MCF 10A (cell line): ENCODE measurements at places on chromosomes 5 and 9. TPM values are rescaled to one million over a fixed set of nuclear protein-coding genes. Genes with fewer than 3 reads are reported as not detected.

AK1 gene
- 75.9 and 94.3 TPM in 2 replicates for total RNA-seq

GRCh38 chr5:130316971-130317680 is 412.9 kb downstream of the CHSY3 start:
- H3K4me3 ChIP-seq = no peak overlapping the region
- H3K27me3 ChIP-seq = no peaks in the 10 kb centered on the region
- no peak for DNase-seq
- no peaks in the 10 kb centered on the region for H3K4me1 ChIP-seq
- no peak overlapping the region for H3K27ac ChIP-seq

- H3K27ac ChIP-seq = peak overlapping the region; percentile 80
- H3K36me3 ChIP-seq = no peaks in the 10 kb centered on the region
- H3K4me1 ChIP-seq = peaks cover 60% of the 10 kb centered on the region
- H3K4me3 ChIP-seq = no peak overlapping the region
- H3K27me3 ChIP-seq = no peaks in the 10 kb centered on the region
These were observed 87.8 kb upstream of the CPEB4 start for GRCh38 chr5:173800340-173800739.

STK32A gene
- 3.3 and 11.4 TPM in 2 replicates for total RNA-seq

QRFP gene
- total RNA-seq = not detected in 2 replicates

- DNase-seq = no peak
- H3K27ac ChIP-seq = peak overlapping the region; percentile 16
- peaks cover 63% of the 10 kb centered on the region for H3K4me1 ChIP-seq
These were observed 59.5 kb downstream of the PIK3R1 start for GRCh38 chr5:68274847-68275651.

DNA sequence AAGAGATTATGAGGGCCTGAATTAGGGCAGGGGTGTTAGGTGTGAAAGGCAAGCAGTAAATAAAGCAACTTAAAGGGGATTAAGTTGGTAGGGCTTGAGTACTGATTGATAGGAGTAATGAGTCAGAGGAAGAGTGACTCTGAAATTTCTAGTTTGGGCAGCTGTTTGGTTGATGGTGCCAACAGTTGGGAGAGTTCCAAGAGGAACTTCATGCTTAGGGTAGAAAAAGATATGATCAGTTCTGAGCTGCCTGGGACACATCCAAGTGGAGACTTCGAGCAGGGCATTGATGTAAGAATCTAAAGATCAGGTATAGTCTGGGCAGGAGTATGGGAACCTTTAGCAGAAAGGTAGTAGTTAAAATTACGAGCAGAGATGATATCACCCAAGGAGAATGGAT is 10.2 kb downstream of the MAMDC2 start:
- H3K27me3 ChIP-seq = no peaks in the 10 kb centered on the region
- peak overlapping the region; percentile 81 for H3K27ac ChIP-seq
- peak overlapping the region; percentile 20 for H3K4me3 ChIP-seq
- H3K4me1 ChIP-seq = peaks cover 43% of the 10 kb centered on the region

DNA sequence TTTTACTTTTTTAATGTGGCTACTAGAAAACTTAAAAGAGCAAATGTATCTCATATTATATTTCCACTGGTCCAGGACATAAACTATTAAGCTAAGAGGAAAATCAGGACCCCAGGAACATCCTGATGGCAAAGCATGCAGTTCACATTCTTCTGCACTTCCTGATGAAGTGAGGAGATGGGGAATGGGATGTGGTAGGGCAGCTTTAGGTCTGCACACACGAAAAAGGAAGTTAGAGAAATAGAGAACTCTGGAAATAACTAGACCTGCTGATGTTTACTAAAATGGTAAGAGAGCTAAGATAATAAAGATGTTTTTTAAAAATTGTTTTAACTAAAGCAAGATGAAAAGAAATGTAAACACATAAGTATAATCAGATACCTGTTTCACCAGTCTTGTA is 39.7 kb upstream of the NIPBL start:
- no peak for DNase-seq
- H3K4me1 ChIP-seq = no peaks in the 10 kb centered on the region
- H3K27ac ChIP-seq = no peak overlapping the region
- peaks cover 33% of the 10 kb centered on the region for H3K27me3 ChIP-seq

KCTD16 gene
- total RNA-seq = 0.16 and 0.20 TPM in 2 replicates

DNA sequence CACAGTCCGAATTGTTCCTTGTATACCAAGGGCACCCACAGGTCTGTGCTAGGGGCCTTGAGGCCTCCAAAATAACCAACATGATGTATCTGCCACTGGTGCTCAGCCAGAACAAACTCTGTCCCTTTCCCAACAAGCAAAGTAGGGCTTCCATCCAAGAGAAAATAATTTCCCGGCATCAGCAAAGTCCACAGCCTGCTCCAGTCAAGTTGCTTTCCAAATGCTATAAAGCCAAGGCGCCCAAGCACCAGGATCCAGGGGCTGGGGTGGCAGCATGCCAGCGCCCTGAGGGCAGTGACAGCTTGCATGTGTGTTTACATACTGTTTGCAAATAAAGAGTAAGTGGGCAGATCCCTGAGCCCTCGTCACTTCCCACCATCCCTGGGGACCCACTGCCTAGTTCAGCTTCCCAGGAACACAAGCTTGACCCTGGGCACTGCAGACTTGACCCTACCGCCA is 155.9 kb downstream of the ERCC6L2 start:
- H3K27ac ChIP-seq = no peak overlapping the region
- no peaks in the 10 kb centered on the region for H3K36me3 ChIP-seq
- peaks cover 8% of the 10 kb centered on the region for H3K27me3 ChIP-seq
- DNase-seq = peak; percentile 65
- H3K4me3 ChIP-seq = no peak overlapping the region

DNA sequence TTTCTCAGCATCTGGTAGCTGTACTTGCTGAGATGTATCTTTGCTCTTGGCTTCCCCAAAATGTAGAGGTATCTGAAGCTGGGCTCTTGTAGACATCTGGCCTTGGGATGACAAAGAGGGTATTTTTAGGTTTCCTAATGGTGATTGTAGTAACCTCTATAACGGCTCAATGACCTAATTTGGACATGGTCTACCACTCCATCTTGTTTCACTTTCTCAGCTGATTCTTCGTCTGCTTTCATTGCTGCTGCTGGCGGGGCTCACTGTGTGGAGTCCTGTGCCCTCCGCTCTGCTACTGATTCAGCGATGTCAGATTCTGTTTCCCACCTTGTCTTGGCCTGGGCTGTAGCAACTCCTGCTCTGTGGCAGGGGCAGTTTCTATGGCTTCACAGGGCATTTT is 12.7 kb upstream of the MARCHF11 start:
- DNase-seq = no peak
- no peaks in the 10 kb centered on the region for H3K36me3 ChIP-seq
- H3K27me3 ChIP-seq = peaks cover 8% of the 10 kb centered on the region
- no peak overlapping the region for H3K27ac ChIP-seq
- no peak overlapping the region for H3K4me3 ChIP-seq

- peaks cover 30% of the 10 kb centered on the region for H3K4me1 ChIP-seq
- no peak for DNase-seq
- H3K4me3 ChIP-seq = no peak overlapping the region
- H3K27me3 ChIP-seq = no peaks in the 10 kb centered on the region
- peaks cover 37% of the 10 kb centered on the region for H3K36me3 ChIP-seq
- H3K27ac ChIP-seq = no peak overlapping the region
These were observed 219.4 kb downstream of the NFIB start for GRCh38 chr9:14094491-14094890.

GRCh38 chr5:14187660-14188059 is 44.5 kb downstream of the TRIO start:
- peaks cover 70% of the 10 kb centered on the region for H3K4me1 ChIP-seq
- H3K36me3 ChIP-seq = peaks cover 12% of the 10 kb centered on the region
- H3K27me3 ChIP-seq = no peaks in the 10 kb centered on the region
- peak; percentile 69 for DNase-seq
- H3K27ac ChIP-seq = peak overlapping the region; percentile 98
- peak overlapping the region; percentile 3 for H3K4me3 ChIP-seq

DNA sequence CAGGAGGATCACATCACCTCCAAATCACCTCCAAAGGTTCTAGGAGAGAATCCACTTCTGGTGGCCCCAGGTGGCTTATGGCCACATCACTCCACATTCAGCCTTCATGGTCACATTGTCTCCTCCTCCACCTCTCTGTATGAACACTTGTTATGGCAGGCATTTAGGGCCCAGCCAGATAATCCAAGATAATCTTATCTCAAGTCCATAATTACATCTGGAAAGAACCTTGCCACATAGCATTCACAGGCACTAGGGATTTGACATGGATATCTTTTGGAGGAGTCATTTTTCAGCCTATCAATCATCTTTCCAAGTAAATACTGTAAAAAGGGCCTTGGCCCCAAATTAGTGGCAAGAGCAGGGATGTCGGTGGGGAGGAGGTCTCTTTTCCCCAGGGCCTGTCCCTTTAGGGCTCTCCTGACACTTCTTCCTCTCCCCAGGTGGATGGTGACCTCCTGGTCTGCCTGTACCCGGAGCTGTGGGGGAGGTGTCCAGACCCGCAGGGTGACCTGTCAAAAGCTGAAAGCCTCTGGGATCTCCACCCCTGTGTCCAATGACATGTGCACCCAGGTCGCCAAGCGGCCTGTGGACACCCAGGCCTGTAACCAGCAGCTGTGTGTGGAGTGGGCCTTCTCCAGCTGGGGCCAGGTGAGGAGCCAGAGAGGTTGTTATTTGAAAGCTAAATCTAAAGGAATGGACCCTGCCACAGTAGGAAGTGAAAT is 140.9 kb downstream of the SAXO1 start:
- DNase-seq = no peak
- H3K27ac ChIP-seq = no peak overlapping the region

- H3K4me1 ChIP-seq = peaks cover 11% of the 10 kb centered on the region
- DNase-seq = no peak
- H3K27me3 ChIP-seq = no peaks in the 10 kb centered on the region
- H3K36me3 ChIP-seq = peaks cover 6% of the 10 kb centered on the region
These were observed 177.5 kb upstream of the S1PR3 start for GRCh38 chr9:88813638-88814209.

GRCh38 chr5:51500-51823 is 40.5 kb upstream of the PLEKHG4B start:
- DNase-seq = no peak
- H3K4me3 ChIP-seq = no peak overlapping the region
- peaks cover 37% of the 10 kb centered on the region for H3K27me3 ChIP-seq
- H3K4me1 ChIP-seq = peaks cover 8% of the 10 kb centered on the region
- H3K27ac ChIP-seq = no peak overlapping the region
